ENCODE measurements at places on chromosomes 3 and 15.

GRCh38 chr3:39668420-39668819 lies 141.0 kb upstream of the MYRIP start:
- peak; percentile 0 for DNase-seq

- DNase-seq: no peak
Measured at GRCh38 chr3:32990116-32990515, 38.7 kb downstream of the CCR4 start.

DNA sequence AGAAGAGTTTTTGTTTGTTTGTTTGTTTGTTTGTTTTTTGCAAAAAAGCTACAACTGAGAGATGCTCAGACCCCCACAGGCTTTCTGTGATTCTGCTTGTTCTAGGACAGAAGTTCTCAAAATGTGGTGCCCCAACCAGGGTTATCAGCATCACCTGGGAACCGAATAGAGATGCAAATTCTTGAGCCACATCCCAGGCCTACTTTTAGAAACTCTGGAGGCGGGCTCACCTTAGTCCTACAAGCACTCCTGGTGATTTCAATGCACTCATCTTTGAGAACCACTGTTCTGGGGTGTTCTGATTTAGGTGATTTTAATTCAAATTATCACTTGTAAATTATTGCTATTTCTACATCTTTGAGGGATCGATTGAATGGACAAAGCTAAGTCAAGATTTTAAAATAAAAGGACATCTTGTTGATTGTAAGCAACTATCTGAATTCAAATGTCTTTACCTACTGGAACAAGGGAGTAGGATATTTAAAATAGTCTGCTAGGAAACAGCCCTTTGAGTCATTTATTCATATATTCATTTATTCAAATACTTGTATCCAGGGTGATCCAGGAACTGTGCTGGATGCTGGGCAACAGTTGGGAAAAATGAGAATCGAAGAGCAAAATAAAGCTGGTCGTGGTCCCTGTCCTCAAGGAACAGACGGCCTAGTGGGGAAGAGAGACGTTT lies 44.7 kb upstream of the CADPS start:
- DNase-seq: no peak

- DNase-seq: no peak
Measured at GRCh38 chr15:92813485-92813884, 86.6 kb upstream of the CHD2 start.

- no peak for DNase-seq
Measured at GRCh38 chr3:112811917-112812660, 34.6 kb downstream of the CD200R1L start.

Measured in NCI-H1694 treated with DMSO at 0.1 percent for 48 hours (cell line).